ENCODE measurements at places on chromosomes 3 and 15.

DNA sequence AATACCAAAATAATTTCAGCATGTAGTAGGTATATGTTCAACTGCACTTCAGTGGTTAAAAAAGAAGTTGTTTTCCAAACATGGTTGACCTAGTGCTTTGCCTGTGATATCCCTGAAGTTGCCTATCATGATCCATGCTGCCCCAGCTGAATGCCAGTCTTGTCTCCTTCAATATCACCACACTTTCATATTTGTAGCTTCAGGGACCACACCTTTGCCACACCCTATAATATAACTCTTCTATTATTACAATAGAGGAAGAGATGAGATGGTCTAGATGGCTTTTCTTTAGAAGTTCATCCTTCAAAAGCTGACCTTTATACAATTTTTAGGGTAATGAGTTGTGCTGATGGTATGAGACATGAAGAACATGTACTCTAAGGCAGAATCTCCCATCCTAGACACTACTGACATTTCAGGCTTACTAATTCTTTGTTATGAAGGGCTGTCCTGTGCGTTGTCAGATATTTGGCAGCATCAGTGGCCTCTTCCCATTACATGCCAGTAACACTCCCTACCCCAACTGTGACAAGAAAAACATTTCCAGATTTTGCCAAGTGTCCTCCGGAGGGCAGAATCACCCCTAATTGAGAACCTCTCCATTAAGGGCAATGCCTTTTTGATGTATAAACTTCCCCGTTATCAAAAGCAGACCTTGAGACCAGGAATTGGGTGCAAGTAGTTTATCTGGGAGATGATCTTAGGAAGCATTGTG lies 76.2 kb upstream of the PLCL2 start:
- DNase-seq: no peak

DNA sequence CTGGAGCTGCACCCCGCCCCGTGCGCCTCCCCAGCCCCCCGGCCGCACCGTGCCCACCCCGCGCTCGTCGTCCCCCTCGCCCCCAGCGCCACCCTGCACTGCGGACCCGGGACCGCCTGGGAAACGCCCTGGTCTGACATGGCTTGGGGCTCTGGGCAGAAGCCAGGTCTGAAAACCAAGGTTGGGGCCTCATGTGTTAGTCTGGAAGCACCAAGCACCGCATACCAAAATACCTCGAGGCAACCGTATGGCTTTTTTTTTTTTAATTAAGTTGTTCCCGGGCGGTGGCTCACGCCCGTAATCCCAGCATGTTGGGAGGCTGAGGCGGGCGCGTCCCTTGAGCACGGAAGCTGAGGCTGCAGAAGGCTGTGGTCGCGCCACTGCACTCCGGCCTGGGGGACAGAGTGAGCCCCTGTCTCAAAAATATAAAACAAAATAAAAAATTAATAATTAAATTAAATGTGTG lies 91.5 kb upstream of the CHD2 start:
- peak; percentile 62 for DNase-seq

GRCh38 chr15:58527573-58528187 lies 95.9 kb downstream of the LIPC start:
- DNase-seq: no peak

DNA sequence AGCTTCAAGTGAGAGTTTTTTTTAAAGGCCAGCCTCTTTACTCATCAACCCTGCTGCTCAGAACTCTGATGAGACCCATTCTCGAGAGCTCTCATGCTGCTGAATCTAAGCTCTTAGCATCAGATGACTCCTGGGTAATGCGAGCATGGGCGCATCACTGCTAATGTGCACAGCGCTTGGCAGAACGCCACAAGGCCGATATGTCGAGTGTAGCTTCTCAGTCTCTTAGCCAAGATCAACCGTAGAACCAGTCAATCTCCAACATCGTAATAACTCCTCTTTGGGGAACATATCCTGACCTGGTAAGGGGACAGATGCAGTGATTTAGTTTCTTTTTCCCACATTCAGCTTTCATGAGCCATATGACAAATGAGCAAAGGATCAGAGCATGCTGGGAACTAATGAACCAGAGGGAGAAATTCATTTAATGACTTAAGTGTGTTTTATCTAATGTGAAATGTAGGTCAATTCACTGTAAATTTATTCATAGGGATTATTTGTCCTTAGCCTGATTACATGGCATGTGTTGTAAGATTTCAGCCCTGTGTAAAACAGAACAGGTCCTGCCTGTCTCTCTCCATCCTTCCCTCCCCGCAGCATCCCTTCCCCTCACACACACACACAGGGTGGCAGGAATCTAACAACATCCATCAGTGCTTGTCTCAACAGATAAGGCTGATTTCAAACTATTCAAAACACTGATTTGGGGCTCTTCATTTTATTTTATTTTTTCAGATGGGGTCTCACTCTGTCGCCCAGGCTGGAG lies 195.4 kb upstream of the C2CD4B start:
- no peak for DNase-seq

- DNase-seq: no peak
Measured at GRCh38 chr3:31561891-31562290, 29.2 kb downstream of the STT3B start.

DNA sequence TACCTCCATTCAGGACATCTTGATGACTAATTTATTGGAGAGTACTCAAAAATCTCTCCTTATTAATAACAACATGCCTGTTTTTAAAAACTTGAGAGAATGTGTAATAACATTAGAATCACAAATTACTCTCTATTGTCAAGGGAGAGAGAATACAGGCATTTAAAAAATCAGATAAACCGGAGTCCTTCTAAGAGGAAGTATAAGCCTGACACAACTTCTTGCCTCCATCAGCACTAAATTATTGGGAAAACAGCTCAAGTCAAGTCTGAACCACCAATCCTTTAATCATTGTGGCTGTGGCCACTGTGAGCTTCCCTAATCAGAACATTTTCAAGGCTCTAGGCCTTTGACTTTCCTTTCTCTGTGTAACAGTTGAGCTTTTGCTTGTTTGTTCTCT lies 38.0 kb downstream of the SSR3 start:
- no peak for DNase-seq

DNA sequence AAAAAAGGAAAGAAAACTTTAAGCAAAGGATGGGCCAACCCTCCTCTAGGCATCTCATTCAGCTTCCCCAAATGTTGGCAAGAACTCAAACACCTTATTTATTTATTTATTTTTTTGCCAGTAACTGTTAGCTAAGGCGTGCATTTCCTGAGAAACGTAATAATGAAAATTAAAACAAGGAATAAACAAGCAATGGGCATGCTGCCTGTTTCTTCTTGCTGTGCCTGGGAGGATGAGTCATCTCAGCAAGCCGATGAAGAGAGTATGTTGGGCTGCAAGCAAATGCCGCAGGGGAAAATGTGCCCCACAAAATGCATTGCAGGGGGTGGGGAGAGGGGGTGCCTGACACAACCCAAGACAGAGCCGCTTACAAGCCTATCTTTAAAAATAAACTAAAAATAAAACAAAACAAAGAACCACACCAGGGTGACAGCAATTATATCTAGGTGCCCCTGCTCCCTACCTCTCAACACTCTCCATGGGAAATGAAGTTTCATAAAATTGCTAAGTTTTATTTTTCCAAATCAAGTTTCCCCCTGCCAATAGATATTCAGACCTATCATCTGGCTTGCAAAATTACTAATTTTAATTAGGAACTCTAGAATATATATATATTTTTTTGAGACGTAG lies 40.3 kb downstream of the EIF4E3 start:
- peak; percentile 83 for DNase-seq

- no peak for DNase-seq
Measured at GRCh38 chr15:29554531-29554930, 267.7 kb downstream of the TJP1 start.

DNA sequence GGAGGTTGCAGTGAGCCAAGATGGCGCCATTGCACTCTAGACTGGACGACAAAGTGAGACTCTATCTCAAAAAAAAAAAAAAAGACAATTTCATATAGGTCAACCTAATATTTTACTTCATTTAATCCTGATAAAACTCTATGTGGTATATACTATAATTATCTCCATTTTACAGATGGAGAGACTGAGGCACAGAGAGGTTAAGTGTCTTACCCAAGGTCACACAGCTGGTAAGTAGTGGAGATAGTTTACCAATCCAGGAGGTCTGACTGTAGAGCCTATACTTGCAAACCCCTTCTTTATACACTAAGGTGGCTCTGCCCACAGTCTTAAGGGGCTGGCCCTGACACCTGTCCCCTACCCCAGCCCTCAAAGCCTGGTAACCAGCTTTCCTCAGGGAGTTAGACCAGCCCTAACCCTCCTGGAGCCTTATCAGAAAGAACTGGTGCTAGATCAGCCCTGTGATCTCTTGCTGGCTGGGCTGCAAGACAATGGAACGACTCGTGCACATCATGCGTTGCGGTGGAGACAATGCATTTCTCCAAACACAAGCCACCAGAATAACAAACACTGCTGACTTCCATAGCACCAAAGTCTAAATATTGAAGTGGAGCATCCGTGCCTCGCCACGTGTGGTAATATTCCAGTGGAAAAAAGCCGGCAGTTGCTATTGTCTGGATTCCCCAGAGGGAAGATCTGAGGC lies 60.0 kb upstream of the SMAD3 start:
- no peak for DNase-seq

DNA sequence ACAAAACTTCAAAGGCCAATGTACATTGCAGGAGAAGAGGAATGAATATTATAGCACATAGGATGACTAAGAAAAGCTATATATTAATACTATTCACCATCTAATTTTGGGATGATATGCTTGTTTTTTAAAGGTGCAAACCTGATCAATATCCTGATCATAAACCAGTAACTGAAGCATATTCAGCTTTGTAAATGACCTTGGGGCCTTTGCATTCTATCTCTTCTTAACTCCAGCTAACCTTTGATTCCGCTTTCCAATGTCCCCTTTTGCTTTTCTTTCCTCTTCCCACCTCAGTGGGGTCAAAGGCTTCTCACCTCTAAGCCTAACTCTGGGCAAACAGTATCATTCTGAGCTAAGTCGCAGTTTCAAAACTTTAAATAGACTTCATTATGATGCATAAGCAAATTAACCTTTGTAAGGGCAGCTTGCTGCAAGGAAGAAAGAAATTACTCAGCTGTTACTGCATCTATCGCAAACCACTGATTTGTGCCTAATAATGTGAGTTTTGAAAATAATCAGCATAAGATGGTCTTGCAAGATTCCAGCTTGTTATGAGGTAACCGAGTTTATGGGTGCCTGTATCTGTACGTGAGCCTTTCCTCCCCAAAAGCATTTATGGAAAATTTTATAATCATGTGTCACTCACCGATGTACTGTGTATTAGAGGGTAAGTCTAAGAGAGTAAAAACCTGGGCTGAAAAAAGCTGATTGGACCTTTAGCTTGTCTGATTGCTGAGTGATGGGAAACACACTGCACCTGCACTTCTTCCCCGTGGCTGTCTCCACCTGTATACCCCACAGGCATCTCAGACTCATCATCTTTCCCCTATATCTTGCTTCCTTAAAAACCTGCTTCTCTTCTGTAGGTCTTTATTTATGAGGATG lies 116.8 kb downstream of the TPRG1 start:
- DNase-seq: no peak

DNA sequence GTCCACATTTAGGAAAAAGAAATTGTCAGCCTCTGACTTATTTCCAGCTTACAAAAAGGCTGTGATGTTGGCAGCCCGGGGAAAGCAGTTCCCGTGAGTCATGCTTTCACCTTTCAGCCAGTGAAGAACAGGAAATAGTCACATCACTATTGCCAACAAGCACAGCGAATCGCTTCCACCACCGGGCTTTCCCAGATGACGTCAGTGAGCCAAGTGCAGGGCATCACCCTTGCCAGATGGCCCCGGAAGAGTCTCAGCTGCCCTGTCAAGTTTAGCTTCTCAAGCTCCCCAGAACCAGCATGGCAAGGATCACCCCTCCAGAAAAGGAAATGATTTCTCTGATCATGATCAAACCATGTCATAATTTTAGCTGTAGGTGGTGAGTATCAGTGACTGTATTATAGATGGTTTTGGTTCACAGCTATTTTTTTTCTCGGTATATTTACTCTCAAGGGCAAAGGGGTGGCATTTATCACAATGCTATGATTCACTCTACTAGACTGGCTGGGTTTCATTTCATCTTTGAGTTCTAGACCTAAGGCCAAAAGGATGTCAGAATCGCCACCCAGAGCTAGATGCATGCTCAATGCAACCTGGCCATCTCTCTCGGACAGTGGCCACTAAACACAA lies 32.9 kb downstream of the B3GNT5 start:
- peak; percentile 100 for DNase-seq

GRCh38 chr3:24846286-24846860 lies 351.7 kb upstream of the THRB start:
- DNase-seq: no peak

DNA sequence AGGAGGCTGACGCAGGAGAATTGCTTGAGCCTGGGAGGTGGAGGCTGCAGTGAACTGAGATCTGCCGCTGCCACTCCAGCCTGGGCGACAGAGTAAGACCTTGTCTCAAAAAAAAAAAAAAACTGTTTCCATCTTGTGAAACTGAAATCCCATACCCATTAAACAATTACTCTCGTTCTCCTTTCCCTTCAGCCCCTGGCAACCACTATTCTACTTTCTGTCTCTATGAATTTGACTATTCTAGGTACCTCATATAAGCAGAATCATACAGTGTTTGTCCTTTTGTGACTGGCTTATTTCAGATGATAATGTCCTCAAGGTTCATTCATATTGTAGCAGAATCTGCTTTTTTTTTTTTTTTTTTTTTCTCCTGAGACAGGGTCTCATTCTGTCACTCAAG lies 51.5 kb upstream of the UBE2E1 start:
- no peak for DNase-seq

DNA sequence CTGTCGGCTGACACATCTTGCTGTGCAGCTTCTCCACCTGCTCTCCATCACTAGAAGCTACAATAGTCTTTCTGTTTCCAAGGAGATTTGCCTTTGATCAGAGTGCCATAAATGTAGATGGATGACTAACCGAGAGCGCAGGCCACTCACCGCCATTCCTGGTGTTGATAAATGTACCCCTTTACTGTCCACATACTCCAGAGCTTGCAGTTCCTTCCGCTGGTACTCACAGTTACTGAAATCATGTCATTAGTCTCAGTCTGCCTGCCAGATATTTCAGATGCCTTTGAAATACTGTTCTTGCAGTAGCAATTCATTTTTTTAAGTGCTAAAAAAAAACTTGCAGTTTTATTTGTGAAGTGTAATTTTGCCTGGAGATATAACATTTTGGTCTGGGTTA lies 72.3 kb downstream of the BLM start:
- DNase-seq: no peak

DNA sequence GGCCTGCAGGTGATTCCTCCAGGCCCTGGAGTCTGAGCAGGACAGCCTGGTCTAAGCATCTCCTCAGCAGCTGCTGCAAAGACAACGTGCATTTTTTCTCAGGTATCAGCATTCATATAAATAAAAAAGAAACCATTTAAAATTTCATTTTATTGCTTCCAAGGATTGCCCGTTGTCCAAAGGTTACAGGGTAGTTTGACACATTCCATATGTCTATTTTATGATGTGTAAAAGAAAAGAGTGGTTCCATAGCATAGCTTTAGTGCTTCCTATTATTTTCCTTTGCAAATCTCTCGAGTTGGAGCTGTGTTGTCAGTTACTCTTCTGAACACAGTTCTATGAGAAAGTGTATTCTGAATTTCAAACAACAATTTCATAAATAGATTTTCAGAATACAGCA lies 7.2 kb upstream of the DGKG start:
- no peak for DNase-seq

GRCh38 chr3:150410311-150411105 lies 2.4 kb downstream of the TSC22D2 start:
- DNase-seq: peak; percentile 47
